ENCODE measurements at places on chromosomes 5 and 9.

GRCh38 chr9:77677957-77678535, 29.9 kb upstream of the GNA14 start:
- DNase-seq, result no peak

- no peak for DNase-seq
These were observed 51.2 kb upstream of the ADRA1B start for GRCh38 chr5:159864885-159865691.

GRCh38 chr9:219670-220365, 5.2 kb downstream of the DOCK8 start:
- no peak for DNase-seq

DNA sequence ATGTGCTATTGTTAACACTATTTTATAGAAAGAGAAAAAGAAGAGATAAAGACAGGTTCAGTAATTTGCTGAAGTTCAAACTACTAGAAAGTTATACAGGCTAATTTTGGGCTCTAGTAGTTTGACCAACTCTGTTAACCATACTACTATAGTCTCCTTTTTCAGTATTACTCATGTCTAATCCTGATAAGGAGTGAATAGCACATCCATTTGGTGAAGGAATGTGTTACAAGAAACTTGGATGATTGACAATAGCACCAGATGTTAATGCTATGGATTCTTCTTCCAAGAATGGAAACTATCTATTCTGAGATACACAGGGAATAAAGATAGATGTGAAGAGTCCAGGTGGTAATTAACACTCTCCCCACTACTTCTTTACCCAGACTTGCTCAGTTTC, 677.3 kb downstream of the PRELID2 start:
- DNase-seq, result no peak

GRCh38 chr5:179181988-179182387, 121.8 kb downstream of the ZNF354C start:
- no peak for DNase-seq

GRCh38 chr5:15768936-15769335, 269.0 kb downstream of the FBXL7 start:
- DNase-seq, result no peak

GRCh38 chr9:125240649-125240999, 519 bp downstream of the HSPA5 start:
- no peak for DNase-seq

- no peak for DNase-seq
These were observed 10.2 kb downstream of the ADRB2 start for GRCh38 chr5:148836272-148837250.

- DNase-seq, result no peak
These were observed 531.6 kb downstream of the PSAT1 start for GRCh38 chr9:78828521-78828920.

GRCh38 chr9:20242510-20243189, 379.6 kb downstream of the MLLT3 start:
- DNase-seq, result no peak

- DNase-seq, result no peak
These were observed 34.3 kb upstream of the DAB2 start for GRCh38 chr5:39459071-39459470.

DNA sequence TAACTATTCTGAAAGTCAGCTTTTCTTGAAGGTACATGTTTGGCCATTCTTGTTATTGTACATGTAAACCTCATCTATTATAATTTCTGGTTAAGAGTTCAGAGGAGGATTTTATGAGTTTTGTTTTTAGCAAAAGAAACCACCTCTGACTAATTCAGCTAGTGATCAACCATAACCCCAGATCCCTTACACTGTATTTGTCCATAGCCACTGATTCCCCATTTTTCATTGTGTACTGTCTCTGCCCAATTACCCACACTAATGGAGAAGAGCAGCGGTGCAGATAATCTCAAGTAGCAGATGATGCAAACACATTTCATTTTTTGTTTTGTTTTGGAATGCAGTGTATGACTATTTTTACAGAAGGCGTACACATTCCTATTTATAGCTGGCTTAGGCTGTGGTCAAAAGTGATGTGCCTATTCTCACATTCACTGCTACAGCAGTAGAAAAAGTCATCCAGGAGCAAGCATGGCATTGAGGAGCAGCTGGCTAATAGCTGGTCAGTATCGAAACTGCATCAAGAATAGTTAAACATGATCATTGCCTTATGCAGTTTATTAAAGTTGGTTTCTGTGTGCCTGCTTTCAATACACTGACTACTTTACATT, 988.3 kb downstream of the DTWD2 start:
- peak; percentile 2 for DNase-seq

- no peak for DNase-seq
These were observed 36.7 kb downstream of the DMGDH start for GRCh38 chr5:79032782-79033181.

- DNase-seq, result no peak
These were observed 83.2 kb downstream of the WNK2 start for GRCh38 chr9:93267091-93267541.

DNA sequence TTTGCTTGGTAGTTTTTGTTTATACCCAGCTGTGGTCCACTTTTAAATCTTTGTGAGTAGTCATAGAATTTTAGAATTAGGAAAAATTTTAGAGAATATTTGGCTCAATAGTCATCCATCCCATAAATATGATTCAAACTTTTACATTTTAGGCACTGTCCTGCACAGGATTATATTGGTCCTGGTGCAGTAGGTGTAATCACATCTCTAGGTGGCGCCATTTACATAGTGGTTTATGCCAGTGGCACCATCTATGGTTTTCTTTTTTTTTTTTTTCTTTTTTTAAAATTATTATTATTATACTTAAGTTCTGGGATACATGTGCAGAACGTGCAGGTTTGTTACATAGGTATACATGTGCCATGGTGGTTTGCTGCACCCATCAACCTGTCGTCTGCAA, 260.7 kb upstream of the KCNN2 start:
- DNase-seq, result peak; percentile 61

- no peak for DNase-seq
These were observed 310.2 kb downstream of the PDE4D start for GRCh38 chr5:59583151-59583809.

- DNase-seq, result no peak
These were observed 163.0 kb downstream of the SPOCK1 start for GRCh38 chr5:137336161-137336560.

DNA sequence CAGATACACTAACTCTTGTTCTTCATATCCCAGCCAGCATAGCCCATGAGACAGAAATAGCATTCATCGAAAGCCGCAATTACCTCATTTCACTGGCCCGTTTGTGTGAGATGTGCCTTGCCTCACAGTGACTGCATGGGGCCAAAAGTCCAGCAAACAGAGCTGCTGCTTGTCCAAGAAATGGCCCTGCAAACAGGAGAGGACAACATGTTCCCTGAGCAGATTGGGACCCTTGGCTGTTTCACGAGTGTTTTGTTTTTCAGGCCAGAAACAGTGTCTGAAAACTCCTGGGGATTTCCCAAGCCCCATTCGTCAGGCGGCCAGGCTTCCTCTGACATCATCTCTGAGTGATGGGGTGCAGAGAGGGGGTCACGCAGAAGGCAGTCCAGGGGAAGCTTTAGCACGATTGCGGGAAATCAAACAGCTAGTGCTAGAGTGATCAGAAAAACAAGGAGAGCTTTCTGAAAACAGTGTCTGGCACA, 503.6 kb upstream of the PAPPA start:
- no peak for DNase-seq

DNA sequence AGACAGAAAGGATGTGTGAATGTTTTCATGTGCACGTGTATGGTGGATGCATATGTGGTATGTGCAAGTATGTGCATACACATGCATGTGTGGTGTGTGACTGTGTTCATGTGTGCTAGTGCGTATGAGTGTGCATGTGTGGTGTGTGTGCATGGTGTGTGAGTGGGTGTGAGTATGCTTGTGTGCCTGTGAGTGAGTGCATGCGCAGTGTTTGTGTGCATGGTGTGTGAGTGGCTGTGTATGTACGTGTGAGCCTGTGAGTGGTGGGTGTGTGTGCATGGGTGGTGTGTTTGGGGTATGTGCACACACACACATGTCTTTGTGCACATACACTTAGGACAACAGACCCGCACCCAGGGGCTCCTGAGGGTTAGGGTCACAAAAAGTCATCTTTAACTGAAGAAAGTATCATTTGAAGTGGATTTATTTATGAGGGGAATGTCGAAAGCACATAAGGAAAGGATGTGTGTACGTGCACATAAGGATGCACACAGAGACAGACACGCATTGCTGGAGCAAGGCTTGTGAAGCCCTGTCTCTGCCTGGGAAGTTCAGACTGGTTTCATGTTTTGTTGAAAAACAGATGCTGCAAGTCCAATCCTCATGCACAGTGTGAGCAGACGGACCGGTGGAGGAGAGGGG, 237.0 kb downstream of the SYK start:
- DNase-seq, result no peak

DNA sequence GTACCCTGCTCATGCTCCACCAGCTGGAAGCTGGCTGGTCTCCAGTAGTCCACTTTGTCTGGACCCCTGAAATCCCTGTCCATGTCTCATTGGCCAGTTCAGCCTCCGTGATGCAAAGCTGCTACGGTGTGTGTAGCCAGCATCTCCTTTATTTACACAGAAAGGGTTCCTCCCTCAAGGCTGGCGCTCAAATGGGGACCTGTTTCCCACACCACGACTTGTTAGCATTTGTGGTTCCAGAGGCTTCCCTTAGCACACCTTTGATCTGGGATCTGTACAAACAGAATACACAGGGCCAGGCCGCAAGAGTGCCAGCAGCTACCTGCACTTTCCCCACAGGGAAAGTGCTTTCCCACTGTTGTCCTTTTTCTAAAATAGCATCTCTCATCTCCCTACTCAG, 5.7 kb upstream of the SMU1 start:
- DNase-seq, result no peak

DNA sequence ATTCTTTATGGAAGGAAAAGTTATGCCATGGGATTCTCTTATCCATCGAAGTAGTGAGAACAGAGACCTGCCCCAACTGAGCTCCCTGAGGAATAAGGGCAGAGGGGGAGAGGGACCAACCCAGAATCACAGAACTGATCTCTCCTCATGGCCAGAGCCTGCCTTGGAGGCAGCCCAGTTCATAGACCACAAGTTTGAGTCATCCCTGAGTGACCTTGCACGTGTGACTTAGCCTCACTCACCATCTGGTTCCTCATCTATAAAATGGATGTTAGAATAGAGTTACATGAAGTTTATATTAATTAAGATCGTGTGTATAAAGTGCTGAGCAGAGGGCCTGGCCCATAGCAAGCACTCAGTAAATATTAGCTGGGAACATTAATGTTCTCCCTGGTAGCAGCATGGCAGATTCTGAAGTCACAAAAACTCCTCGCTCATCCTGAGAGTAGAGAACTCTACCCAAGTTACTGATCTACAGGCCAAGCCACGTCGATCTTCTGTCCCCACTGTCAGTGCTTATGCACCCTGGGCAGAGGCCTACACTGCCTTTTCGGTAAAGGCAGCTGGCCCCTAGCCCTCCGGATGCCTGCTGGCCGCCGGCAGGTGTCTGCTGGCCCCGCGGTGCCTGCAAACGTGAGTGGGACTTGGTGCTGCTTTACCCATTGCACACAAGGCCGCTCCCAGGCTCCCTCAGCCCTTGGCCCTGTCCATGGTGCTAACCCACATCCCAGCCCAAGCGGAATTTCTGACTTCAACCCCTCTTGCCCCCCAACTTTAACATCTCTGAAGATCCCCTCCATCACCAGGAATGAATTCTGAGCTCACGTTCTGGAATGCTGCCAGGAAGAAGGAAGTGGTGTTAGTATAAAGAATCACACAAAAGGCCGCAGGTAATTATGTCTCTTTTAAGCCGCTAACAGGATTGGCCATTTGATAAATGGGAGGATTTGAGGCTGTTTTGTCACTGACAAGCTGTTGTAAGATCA, 61.1 kb upstream of the ARAP3 start:
- no peak for DNase-seq

DNA sequence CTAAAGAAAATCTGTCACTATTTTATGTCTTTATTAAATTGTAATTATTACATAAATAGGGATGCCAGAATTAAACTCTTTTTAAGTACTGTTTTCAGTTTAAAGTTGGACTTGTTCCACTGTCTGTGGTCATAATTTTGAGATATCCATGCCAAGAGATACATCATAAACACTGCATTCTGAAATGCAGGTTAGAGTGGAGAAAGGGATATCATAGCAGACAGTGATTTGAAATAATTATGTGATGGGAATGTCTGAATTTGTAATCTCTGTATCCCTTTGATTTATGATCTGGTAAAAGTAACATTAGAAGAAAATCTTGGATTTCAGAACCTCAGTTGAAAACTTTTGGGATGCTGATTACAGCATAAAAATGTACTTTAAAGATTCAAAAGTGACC, 222.1 kb downstream of the GOLPH3 start:
- no peak for DNase-seq

GRCh38 chr9:72597181-72597517, 75.7 kb downstream of the TMC1 start:
- no peak for DNase-seq

DNA sequence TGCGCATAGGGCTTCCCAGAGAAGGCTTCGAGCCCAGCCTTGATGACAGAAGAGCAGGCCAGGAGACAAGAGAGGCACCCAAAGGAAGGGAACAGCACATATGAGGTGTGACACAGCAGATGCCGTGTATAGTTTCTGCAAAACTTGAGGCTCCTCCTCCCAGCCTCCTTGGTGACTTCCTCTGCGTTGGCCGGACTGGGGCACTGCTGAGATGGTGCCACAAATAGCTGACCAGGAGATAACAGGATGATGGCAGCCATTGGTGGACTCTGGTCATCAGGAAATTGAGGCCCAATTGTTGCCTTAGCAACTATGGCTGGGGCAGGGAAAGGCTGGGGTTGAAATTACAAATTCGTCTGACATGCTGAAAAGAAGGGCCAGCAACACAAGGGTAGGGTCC, 4.8 kb upstream of the ZNF79 start:
- DNase-seq, result no peak

GRCh38 chr9:117714282-117714681, 10.1 kb downstream of the TLR4 start:
- no peak for DNase-seq

DNA sequence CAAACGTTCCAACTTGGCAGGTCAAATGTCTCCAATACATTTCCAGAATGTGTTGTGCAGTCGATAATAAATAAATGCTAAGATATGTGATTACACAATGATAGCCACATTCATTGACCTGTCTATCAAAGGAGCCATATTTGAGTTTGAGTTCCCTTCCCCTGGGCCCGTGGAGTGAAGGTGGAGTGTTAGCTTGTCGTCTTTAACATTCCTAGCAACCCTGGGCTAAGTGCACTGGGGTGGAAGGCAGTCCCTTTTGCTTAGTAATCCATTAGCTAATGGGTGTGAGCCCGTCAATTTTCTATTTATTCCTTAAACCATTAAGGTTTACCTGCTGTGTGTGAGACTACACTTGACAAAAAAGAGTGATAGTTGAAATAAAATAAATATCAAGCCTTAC, 415.2 kb downstream of the EBF1 start:
- no peak for DNase-seq

DNA sequence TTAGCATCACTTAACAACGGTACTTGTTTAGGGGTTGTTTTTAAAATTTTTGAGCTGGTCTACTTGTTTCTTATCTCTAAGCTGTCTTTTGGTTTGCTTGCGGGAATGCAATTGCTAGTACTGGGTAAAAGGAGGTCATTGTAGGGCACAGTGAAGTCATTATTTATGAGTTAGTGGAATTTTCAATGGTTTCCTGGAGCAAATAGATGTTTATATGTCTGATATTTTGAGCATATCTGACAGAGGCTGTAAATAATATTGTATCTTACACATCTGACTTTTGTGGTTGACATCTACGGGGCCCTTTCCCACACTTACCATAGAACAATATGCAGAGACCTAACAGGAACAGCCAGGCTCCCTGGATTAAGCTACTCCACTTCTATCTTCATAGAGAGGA, 90.4 kb upstream of the IL6ST start:
- DNase-seq, result no peak

All from NCI-H446 (cell line).